ENCODE measurements at places on chromosomes 7 and 10. TPM values are rescaled to one million over a fixed set of nuclear protein-coding genes. Genes with fewer than 3 reads are reported as not detected.

The TBATA gene
- not detected for total RNA-seq

The BMPER gene
- 38.6 TPM for total RNA-seq

The FAM24B gene
- total RNA-seq: 6.7 TPM

The EGR2 gene
- total RNA-seq: 0.62 TPM

The NME8 gene
- 0.88 TPM for total RNA-seq

The CALML5 gene
- total RNA-seq: not detected

The ZNF775 gene
- 16.3 TPM for total RNA-seq

The GNGT1 gene
- total RNA-seq: not detected

The GLCCI1 gene
- total RNA-seq: 161 TPM

The COL1A2 gene
- total RNA-seq: 7.1 TPM

The GHRHR gene
- not detected for total RNA-seq

The ANKRD30A gene
- 0.85 TPM for total RNA-seq

The LIPF gene
- not detected for total RNA-seq

The KIAA1549 gene
- total RNA-seq: 21.2 TPM

The VIPR2 gene
- total RNA-seq: 5.3 TPM

The MRLN gene
- not detected for total RNA-seq

The EGFR gene
- total RNA-seq: 37.5 TPM

The CELF2 gene
- total RNA-seq: 263 TPM

The TBX20 gene
- total RNA-seq: not detected

The MCM10 gene
- 0.16 TPM for total RNA-seq

The RELN gene
- total RNA-seq: 15.6 TPM

The HOXA9 gene
- total RNA-seq: not detected

The CFTR gene
- total RNA-seq: 0.30 TPM

The WDR37 gene
- 71.1 TPM for total RNA-seq

Measured in dorsolateral prefrontal cortex (tissue), 122 donors.